GF-D8 (cell line): ENCODE measurements at places on chromosomes 3 and 15.

DNA sequence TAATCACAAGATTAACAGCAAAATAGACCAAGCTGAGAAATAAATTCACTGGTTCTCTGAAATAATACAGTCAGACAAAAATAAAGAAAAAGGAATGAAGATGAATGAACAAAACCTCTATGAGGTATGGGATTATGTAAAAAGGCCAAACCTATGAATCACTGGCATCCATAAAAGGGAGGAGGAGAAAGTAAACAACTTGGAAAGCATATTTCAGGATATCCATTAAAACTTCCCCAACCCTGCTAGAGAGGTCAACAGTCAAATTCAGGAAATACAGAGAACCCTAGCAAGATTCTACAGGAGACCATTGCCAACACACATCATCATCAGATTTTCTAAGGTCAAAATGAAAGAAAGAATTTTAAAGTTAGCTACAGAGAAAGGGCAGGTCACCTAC is 649.7 kb upstream of the CBLB start:
- DNase-seq, result no peak

- DNase-seq, result no peak
Measured at GRCh38 chr3:160703974-160704373, 27.0 kb downstream of the ARL14 start.

- DNase-seq, result no peak
Measured at GRCh38 chr3:151398895-151399294, 14.3 kb upstream of the P2RY12 start.

- no peak for DNase-seq
Measured at GRCh38 chr3:136893848-136894443, 31.9 kb downstream of the NCK1 start.

DNA sequence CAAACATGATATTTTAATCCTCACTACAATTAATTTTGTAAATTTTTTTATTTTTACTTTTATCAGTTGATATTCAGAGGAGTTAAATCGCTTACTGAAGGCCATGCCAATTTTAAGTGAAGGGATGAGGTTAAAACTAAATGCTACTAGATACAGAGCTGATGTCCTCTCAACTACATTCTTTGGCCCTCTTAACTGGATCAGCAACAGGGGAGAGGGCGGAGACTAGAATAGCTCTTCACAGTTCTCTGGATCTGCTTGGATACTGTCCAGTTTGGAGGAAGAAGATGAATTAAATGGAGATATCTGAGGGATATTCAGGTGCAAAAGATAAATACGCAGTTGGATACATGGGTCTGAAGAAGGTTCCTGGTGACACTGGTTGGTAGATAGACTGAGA is 85.6 kb upstream of the LYSMD4 start:
- DNase-seq, result no peak

DNA sequence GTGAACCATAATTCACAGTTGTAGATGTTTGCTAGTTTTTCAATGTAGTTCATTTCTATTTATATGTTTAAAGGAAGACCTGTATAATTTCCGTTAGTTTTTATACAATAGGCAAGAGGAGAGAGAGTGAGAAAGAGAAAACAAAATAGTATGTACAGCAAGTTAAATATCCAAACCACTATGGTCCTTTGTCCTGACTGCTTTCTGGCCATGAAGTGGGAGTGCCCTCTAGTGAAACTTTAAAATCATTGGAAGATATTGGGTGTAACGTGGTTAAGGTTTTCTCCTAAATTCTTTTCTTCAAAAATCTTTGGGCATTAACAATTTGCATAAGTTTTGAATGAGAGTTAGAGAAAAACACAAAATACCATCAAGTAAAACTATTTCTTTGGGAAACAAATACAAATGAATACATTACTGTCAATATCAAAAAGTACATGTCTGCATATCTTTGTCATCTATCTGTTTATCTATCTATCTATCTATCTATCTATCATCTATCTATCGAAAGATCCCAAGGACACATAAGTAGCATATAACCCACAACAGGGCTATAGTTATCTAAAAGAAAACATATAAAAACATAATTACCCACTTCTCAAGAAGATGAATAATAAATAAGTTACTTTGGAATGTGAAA is 534.6 kb upstream of the ATP11B start:
- peak; percentile 9 for DNase-seq

DNA sequence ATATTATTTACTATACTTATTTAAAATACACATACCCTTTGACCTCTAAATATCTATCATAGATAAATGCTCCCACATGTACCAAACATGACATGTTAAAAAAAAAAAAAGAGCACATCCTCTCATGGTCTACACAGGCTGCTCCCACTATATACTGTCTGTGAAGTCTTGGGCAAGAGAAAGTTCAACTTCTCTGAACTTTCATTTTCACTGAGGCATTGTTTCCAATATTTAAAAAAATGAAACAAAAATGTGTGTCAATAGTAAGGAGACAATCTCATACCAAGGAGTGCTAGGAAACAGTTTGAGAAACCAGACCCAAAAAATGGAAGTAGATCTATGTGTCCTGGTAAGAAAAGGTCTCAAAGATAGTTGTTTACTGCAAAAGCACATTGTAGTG is 29.3 kb downstream of the SLC4A7 start:
- no peak for DNase-seq
